Activated CD4-positive, alpha-beta T cell treated with anti-CD3 and anti-CD28 coated beads, Interleukin-2, amount 50 U/mL, for 24 hours (primary cell): ENCODE measurements at places on chromosomes 11 and 22.

GRCh38 chr11:9001736-9002135 is 2.1 kb downstream of the NRIP3 start:
- DNase-seq, result peak; percentile 15

- DNase-seq, result no peak
Observed at GRCh38 chr22:38177926-38178604, 3.6 kb downstream of the PLA2G6 start.

- no peak for DNase-seq
Observed at GRCh38 chr22:40334899-40335298, 11.4 kb upstream of the ADSL start.

DNA sequence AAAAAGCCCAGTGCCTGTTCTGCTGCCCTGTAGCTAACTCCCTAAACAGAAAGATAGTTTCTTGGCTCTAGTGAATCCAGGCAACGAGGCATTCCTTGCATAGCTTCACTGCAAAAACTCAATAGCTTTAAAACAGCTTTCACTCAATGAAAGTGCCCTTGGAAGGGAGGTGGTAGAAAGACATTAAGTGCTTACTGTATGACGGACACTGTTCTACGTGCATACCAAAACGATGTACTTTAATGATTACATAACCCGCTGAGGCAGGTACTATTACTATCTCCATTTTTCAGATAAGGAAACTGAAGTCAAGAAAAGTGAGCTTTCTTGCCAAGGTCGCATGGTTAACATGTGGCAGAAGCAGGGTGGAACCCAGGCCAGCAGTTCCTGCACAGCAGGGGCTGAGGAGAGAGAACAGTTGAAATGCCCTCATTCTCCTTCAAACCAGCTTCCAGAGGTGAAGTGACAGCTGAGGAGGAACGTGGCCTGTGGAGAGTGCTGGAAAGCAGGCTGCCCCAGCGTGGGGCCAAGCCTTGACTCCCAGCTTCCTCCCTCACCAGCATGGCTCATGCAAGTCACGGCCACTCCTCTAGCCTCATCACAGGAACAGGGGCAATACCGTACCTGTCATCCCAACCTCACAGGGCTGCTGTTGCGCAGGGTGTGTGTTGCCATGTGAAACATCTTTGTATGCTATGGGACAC is 227.5 kb upstream of the NARS2 start:
- no peak for DNase-seq

DNA sequence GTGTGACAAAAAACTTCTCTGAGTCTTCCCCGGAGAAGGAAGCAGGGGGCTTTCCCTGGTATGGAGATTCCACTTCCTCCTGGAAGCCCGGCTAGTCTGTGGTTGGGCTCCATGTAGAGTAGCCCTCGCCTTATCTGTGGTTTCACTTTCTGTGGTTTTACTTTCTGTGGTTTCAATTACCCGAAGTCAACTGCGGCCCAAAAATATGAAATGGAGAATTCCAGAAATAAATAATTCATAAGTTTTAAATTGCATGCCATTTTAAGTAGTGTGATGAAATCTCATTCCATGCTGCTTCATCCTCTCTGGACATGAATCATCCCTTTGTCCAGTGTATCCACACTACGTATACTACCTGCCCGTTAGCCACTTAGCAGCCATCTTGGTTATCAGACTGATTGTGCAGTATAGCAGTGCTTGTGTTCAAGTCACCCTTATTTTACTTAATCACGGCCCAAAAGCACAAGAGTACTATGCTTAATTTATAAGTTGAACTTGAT is 275.0 kb upstream of the SESN3 start:
- no peak for DNase-seq

DNA sequence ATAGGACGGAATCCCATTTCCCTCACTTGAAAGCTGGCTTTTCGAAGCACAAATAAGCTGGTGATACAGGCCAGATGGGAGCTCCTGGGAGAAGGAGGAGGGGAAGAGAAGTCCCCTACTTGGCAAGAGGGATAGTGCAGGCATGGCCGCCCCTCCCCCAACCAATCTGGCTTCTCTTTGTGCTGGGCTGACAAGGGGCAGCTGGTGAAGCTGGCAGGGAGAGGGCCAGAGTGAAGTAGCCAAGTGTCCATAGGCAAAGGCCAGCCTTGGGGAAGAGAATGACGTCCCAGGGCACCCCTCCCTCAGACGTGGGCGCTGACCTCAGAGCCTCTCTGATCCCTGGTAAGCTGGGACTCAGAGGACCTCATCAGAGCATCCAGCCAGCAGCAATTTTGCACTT is 78.7 kb upstream of the GRAMD1B start:
- no peak for DNase-seq

DNA sequence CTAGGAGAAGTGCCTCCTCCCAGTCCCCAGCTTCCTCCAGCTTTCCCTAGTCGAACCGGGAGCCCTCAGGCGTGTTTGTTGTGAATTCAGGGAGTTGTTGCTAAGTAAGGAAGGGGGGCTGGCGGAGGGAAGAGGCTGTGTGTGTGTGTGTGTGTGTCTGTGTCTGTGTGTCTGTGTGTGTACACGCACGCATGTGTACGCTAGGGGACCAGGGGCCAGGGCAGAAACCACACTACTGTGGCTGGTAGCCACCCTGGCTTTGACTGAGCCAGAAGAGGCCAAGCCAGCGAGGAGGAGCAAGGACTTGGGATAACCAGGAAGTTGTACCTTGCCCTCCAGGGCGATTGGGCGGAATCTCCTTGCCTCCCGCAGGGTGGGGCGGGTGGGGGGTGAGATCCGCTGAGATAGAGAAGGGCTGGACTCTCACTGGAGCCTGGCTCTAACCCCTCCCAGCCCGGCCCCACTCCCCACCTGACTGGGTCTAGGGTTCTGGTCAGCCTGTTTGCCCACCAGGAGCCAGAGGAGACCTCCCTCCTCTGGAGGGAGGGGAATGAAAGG is 7.5 kb downstream of the BCL9L start:
- no peak for DNase-seq

- DNase-seq, result no peak
Observed at GRCh38 chr22:47789171-47789570, 1026.7 kb downstream of the TBC1D22A start.

DNA sequence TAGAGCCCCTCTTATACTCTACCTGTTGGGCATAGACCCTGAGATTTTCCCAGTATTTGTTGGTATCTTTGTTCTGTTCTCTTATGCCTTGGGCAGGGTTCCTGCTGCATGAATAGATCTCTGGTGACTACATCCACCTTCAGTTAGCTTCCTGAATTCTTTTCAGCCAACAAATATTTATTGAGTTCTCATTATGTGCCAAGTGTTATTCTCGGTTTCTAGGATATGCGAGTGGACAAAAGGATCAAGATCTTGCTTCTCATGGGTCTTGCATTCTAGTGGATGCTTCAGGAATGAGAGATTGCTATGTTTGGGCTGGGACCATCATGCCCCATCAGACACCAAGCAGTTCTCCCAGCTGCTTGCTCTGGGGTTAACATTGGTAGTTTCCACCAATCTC is 340.0 kb downstream of the METTL15 start:
- DNase-seq, result no peak

GRCh38 chr11:8381343-8381742 is 117.7 kb upstream of the LMO1 start:
- DNase-seq, result no peak

GRCh38 chr11:118180300-118180703 is 3.9 kb upstream of the SCN2B start:
- no peak for DNase-seq
